H9 (cell line): ENCODE measurements at places on chromosomes 1 and 21. TPM values are rescaled to one million over a fixed set of nuclear protein-coding genes. Genes with fewer than 3 reads are reported as not detected.

DAB1 gene
- total RNA-seq = 9.2 and 9.3 TPM in 2 replicates

DNA sequence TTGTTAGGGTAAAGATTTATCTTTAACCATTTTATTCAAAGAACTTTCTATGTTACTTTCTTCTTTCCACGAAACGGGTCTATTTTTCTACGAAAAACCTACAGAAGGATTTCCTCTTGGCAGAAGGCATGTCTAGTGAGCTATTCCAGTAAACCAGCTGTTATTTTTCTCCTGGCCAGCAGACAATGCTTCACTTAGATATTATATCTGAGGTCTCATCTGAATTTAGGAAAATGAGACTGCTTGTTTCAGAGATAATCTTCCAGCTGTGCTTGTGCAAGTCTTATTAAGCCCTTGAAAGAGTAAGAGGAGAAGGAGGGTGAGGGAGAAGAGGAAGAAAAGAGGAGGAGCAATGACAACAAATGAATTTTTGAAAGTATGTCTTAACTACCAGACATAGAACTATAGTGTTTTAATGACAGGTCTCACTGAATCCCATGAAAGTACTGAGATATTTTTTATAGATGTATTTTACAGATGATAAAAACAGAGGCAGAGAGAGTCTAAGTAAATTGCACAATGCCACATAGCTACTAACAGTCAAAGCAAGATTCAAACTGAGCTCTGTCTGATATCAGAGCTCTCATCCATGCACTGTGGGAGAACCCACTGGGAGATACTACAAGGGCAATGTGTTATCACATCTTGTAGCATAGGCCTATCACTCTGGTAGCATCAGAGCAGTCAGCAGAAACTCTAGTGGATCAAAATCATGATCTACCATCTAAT, 54.6 kb upstream of the SAMSN1 start:
- DNase-seq = no peak

DNA sequence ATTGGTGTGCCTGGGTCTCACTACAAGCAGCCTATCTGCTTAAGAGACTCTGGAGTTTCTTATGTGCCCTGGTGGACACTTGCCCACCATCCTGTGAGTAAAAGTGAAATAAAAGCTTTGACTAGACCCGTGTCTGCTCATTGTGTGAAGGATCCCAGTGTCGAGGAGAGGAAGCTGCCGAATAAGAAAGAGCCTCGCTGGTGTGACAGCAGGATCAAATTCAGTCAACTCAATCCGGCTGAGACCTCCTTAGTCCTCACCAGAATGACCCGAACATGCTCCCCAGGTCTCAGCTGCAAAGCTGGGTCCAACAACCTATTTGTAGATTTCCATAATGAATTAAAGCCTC, 14.8 kb downstream of the CD2 start:
- DNase-seq = no peak

- DNase-seq = no peak
Observed at GRCh38 chr1:225366018-225366417, 61.8 kb downstream of the LBR start.

GRCh38 chr1:58000116-58000515, 546.4 kb downstream of the OMA1 start:
- no peak for DNase-seq
